ENCODE measurements at places on chromosomes 1 and 21. TPM values are rescaled to one million over a fixed set of nuclear protein-coding genes. Genes with fewer than 3 reads are reported as not detected.

GRCh38 chr1:29642519-29642918 is 406.2 kb downstream of the PTPRU start:
- no peak for DNase-seq

GRCh38 chr1:47898133-47898845 is 98.9 kb downstream of the TRABD2B start:
- peak; percentile 42 for DNase-seq

- no peak for DNase-seq
Measured at GRCh38 chr1:209800984-209801834, 4.7 kb downstream of the IRF6 start.

- no peak for DNase-seq
Measured at GRCh38 chr21:16342932-16343331, 613.1 kb downstream of the USP25 start.

DNA sequence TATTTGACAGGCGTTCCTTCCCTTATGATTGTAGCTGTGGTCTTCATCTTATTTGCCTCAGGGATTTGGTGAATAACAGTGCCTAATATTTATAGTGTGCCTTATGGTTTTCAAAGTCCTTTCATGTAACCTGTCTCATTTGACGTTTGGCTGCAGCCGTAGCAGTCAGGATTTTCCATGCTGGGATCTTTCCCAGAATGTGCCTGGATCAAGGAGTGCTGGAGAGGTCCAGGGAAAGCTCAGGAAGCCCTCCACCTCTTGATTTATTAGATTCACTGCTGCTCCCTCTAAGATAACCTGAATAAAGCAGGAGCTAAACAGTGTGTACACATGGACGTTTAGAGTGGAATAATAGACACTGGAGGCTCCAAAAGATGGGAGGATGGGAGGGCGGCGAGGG is 5.2 kb downstream of the C1orf21 start:
- DNase-seq, result no peak

- DNase-seq, result no peak
Measured at GRCh38 chr1:151494741-151495281, 16.4 kb upstream of the CGN start.

The THBS3 gene
- total RNA-seq, result 4.0 TPM

DNA sequence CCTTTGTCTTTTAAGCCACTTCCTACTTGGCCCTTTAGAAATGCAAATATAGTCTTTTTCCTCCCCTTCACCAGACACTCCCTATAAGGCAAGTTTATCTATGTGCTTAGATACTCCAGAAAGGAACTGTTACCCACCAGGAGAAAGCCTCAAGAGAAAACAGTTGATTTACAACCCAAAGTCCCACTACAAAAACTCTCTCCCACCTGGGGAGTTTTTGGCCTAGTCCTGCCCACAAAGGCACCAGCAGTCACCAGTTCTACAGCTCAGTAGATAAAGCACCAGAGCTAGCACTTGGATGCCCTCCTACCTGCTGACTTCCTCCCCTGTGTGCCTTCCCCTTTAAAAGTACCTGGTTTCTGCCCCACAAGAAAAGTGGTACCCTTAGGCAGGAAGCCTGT is 27.7 kb upstream of the HAO2 start:
- peak; percentile 36 for DNase-seq

The TLR5 gene
- 0.73 TPM for total RNA-seq

DNA sequence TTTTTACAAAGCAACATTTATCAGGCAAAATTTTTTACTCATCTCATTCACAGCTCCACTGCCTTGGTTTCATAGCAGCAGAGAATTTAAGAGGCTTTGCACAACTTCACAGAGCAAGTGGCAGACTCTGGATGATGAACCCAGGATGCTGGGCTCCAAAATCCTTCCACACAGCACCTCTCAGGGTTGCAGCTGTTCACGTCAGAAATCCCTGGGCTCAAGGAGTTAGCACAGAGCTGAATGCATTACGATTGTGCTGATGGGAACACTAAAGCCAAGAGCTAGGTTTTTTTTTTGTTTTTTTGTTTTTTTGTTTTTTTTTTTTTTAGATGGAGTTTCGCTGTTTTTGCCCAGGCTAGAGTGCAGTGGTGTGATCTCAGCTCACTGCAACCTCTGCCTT is 2.4 kb upstream of the HTR6 start:
- no peak for DNase-seq

The AMY1A gene
- total RNA-seq, result not detected

GRCh38 chr21:45102391-45102932 is 28.1 kb downstream of the ADARB1 start:
- no peak for DNase-seq

The BRINP3 gene
- 0.28 TPM for total RNA-seq

The RHD gene
- not detected for total RNA-seq

DNA sequence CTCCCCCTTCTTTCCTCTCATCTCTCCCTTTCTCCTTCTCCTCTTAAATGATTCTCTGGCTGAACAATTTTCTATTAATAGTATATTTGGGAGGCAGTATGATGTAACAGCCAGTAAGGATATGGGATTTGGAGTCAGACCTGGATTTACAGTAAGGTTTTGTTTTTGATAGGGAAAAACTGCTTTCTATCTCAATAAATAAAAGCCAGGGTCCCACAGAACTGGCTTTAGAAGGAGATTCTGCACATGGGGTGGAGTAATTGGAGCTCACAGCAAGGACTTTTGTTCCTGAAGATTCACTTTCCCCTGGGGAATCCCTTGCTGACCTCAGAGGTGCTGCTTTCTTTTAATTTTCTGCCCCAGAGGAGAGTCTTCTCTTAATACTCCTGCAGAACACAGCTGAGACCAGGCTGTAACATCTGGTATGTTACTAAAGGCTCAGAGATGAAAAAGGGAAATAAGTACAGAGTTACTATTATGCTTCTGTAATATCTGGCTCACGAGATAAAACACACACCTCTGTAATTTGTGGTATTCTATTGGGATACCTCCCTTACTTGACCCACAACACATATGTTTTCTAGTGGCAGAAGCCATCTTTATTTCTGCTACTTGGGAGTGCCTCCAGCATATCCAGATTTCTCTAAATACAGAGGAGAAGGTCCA is 13.4 kb downstream of the EPB41 start:
- DNase-seq, result no peak

GRCh38 chr21:44497703-44498126 is 42.3 kb downstream of the KRTAP10-1 start:
- DNase-seq, result no peak

DNA sequence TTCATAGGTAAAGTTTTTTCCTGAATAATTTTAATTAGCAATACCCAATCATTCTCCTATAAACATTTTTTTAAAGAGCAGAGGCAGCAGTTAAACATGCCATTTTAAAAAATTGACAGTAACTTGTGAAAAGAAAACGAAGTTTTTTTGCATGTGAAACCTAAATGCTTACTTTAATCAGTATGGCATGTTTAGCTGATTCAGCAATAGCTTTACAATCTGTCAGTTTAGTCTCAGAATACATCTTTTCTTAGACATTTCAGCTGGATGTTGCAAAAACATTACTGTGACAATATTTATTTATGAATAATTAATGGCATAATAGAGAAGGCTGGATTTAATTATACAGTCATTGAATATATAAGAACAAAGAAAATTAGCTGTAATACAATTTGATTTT is 1132.4 kb upstream of the ADGRL2 start:
- no peak for DNase-seq

GRCh38 chr1:225866981-225867380 is 15.2 kb downstream of the TMEM63A start:
- no peak for DNase-seq

The CFHR4 gene
- total RNA-seq, result 0.42 TPM

The TMEM200B gene
- 19.1 TPM for total RNA-seq

- no peak for DNase-seq
Measured at GRCh38 chr1:199590708-199591107, 436.8 kb upstream of the NR5A2 start.

GRCh38 chr1:173409613-173410012 is 67.5 kb upstream of the PRDX6 start:
- no peak for DNase-seq

GRCh38 chr1:1402072-1402900 is 3.2 kb upstream of the CCNL2 start:
- DNase-seq, result peak; percentile 73

GRCh38 chr1:194755241-194755994 is 1569.0 kb upstream of the B3GALT2 start:
- DNase-seq, result no peak

DNA sequence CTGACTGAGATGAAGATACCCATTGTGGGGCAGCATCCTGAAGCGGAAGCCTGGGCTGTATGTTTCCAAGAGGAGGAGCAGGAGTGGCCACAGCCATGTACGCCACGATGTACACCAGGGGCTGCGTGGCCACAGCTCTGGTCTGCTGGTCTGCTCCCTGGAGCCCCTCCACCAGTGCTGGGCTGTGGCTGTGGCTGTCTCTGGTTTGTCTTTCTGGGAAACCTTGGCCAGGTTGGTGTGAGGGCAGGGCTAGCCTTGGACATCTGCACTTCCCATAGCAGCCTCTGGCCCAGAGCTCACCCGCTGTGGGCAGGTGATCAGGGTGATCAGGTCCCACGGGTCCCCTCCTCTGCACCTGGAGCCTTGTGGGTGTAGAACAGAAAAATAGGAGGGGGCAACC is 2.6 kb downstream of the MIB2 start:
- DNase-seq, result no peak

The VANGL2 gene
- 69.7 TPM for total RNA-seq

DNA sequence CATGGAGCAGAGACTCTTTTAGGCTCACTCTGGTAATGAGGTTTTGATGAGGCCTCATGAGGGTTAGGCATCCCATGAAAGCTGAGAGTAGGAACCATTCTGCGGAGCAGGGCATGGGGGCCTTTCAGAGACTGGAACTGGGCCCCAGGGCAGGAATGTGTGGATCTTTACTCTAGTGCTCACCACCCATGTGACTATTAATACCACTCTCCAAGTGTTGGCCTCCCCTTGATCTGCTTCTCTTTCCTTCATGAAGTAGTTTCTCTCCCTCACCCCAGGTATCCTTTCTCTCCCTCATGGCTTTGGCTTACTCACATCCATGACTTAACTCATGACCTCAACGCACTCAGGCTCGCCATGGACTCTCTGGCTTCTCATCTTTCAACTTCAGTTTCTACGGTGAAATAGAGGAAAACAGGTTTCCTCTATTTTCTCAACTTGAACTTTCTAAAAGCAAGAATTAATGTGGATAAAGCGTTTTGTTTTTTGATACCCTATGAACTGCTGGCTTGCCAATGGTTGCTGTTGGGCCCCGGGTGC is 50.5 kb upstream of the GADD45A start:
- no peak for DNase-seq

DNA sequence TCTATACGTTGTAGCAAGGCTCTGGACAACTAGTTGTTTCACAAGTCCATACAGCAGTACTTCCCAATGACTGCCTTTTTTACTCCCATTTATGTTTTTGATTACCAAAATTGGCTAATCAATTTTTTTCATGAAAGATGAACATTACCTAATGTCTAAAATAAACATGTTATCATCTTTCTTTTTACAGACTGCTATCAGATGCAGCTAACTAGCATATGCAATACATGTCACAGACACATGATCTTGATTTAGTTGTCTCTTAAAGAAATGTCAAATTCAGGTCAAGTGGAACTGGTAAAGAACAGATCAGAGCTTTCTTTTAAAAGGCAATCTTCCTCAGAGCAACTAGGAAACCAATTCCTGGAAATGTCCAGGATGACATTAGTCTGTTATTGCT is 630 bp upstream of the DBT start:
- DNase-seq, result no peak

- DNase-seq, result no peak
Measured at GRCh38 chr1:100879422-100879821, 15.2 kb downstream of the EXTL2 start.

The OR2T33 gene
- not detected for total RNA-seq

- DNase-seq, result peak; percentile 55
Measured at GRCh38 chr1:147641695-147642592, 28.4 kb downstream of the ACP6 start.

- DNase-seq, result no peak
Measured at GRCh38 chr1:236602171-236602570, 2.1 kb downstream of the HEATR1 start.

The GPR3 gene
- 7.8 TPM for total RNA-seq

- no peak for DNase-seq
Measured at GRCh38 chr1:161981735-161982506, 41.7 kb downstream of the OLFML2B start.

GRCh38 chr1:226874579-226875425 is 4.4 kb downstream of the PSEN2 start:
- DNase-seq, result no peak

DNA sequence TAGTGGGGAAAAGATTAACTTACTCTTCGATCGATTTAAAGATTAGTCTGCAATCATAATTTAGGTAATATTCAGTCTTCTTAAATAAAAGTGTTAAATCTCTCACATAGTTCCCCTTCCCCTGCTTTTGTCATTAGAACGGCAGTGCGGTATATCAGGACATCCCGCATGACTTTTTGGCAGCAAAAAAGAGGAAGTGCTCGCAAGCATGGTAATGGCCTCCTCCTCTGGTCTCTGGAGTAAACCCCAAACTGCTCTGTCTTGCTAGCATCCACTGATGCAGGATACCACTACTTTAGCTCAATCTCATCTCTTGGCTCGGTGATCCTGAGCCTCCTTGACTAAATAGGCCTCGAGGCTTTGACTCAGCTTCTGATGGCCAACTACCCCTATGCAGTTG is 78.7 kb upstream of the VAV3 start:
- DNase-seq, result no peak

The SERINC2 gene
- 26.0 TPM for total RNA-seq

The FCN3 gene
- 1.3 TPM for total RNA-seq

The KLHDC9 gene
- 5.8 TPM for total RNA-seq

GRCh38 chr21:41765420-41765821 is 1.4 kb downstream of the RIPK4 start:
- DNase-seq, result no peak

GRCh38 chr1:226181996-226182714 is 4.4 kb downstream of the ACBD3 start:
- DNase-seq, result peak; percentile 17

The HCN3 gene
- 5.9 TPM for total RNA-seq

The LMX1A gene
- not detected for total RNA-seq

All from WTC11 (cell line).